ENCODE measurements at places on chromosomes 6 and 20. TPM values are rescaled to one million over a fixed set of nuclear protein-coding genes. Genes with fewer than 3 reads are reported as not detected.

SOX18 gene
- total RNA-seq = 0.23 TPM

- no peak for DNase-seq
Observed at GRCh38 chr20:12305188-12305950, 387.7 kb downstream of the BTBD3 start.

HFE gene
- 1.6 TPM for total RNA-seq

DNA sequence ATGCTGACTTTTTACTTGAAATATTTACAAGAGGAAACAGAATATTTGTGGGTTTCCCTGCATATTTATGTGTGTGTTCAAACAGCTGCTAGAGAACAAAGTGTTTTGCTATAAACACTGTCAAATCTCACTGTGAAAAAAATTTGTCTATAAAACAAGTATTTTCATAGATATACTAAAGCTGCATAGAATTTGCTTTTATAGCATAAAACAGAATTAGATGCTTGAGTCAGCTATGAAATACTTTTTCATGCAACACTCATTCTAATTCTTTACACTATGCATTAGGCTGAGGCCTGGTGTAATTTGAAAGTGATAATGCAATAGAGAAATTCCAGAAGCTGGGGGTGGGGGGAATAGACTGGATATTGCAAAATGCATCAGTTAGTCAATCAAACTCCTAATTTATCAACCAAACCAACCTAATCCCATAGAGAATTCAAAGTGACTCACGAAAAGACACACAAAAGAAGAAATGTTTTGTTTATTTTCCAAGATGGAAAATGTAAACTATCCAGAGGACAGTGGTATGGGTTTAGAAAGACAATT is 148.2 kb downstream of the LAMA2 start:
- no peak for DNase-seq

DNA sequence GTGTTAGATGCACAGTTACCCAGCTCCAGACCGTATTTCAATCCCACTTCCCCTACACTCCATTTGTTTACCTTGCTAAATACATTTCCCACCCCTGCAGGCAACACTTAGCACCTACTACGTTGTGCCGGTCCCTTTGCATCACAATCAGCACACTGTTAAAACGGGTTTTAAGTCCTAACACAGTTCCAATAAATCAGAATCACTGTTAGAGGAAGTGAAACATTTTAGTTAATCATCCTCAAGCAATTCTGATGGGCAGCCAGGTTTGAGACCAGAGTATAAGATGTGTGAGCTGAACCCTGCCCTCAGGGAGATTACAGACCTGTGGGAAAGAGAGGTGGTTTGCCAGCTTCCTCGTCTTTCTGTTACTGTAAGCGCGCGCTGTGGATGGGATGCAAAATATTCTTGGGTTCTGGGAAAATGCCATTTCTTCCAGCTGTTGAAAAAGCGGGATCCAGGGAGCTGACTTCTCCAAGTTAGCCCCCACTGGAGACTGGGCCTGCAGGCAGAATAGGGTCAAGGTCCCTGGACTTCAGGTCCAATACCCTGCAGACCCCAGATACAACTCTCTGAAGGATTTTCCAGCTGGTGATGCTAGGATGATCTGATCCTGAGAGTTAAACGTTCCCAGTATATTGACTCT is 3.1 kb downstream of the ZCCHC3 start:
- no peak for DNase-seq

GRCh38 chr6:42249279-42249678 is 31.6 kb upstream of the MRPS10 start:
- no peak for DNase-seq

All from H1 (cell line).